Memory B cell (primary cell): ENCODE measurements at places on chromosomes 3 and 15.

- no peaks in the 10 kb centered on the region for H3K27me3 ChIP-seq
- no peak for DNase-seq
- no peak overlapping the region for H3K27ac ChIP-seq
- H3K4me3 ChIP-seq = no peak overlapping the region
- peaks cover 32% of the 10 kb centered on the region for H3K4me1 ChIP-seq
Observed at GRCh38 chr3:4614070-4614469, 120.9 kb downstream of the ITPR1 start.

DNA sequence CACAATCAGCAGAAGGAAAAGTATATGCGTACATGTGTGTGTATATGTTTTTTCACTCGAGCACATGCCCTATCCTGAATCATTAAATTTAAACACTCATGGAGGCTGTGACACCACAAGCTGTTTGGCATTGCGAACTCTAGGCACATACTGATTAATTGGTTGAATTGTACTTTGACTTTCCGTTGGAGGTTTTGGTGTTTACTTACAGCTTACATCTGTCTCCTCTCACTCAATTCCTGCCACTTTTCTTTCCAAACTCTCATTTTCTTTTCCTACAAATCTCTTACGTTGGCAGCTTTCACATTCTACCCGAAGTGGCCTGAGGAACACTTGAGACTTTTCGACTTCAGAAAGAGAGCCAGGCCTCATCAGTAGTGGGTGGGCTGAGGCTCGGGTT lies 434.1 kb upstream of the SEMA6D start:
- H3K36me3 ChIP-seq = no peaks in the 10 kb centered on the region
- H3K27ac ChIP-seq = no peak overlapping the region
- H3K4me1 ChIP-seq = no peaks in the 10 kb centered on the region

DNA sequence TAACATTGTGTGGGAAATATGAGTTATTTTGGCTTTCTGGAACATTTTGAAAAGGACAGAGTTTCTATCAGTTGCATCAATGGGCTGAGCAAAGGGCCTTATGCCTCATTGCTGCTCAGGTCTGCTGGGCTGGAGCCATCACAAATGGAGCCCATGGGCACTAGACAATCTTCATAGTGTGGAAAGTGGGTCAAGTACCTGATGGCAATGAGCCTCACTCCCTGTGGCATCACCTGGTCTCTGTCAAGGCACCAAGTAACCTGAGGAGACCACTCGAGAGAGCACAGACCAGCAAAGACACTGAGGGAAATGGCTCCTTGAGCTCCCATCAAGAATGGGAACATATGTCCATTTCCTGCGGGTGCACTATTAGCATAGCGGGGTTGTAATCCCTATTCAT lies 96.7 kb upstream of the PPP2R3A start:
- no peak for DNase-seq
- no peak overlapping the region for H3K4me3 ChIP-seq
- no peaks in the 10 kb centered on the region for H3K4me1 ChIP-seq
- H3K27ac ChIP-seq = no peak overlapping the region

- H3K27ac ChIP-seq = peak overlapping the region; percentile 75
- DNase-seq = no peak
- H3K4me3 ChIP-seq = peak overlapping the region; percentile 24
- no peaks in the 10 kb centered on the region for H3K27me3 ChIP-seq
- H3K36me3 ChIP-seq = peaks cover 16% of the 10 kb centered on the region
Observed at GRCh38 chr15:31222773-31223341, 103.8 kb upstream of the KLF13 start.

DNA sequence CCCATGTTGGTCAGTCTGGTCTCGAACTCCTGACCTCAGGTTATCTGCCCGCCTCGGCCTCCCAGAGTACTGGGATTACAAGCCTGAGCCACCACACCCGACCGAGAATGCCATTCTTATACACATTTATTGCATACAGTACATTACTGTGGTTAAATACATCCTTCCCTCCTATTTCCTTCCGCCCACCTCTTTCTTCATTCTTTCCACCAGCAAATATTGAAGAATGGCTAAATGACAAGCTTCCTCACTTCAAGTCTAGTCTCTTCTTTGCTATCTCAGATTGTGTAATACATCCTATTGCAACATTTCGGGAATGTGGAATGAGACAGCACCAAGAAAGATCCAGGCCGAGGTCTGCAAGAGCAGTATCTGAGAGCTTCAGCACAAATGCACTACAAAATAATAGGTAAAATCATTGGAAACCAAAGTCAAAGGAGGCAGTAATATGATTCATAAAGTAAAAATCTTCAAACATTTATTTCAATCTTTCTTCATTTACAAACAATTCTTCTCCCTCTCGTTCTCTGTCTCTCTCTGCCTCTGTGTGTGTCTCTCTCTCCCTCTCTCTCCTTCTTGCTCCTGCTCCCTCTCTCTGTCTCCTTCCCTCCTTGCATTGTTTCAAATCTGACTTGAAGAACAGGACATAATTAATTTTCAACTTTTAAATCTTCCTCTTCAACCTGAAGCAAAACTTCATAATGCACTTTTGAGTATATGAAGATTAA lies 94.7 kb upstream of the TGFBR2 start:
- no peak overlapping the region for H3K4me3 ChIP-seq
- H3K36me3 ChIP-seq = no peaks in the 10 kb centered on the region
- DNase-seq = no peak

GRCh38 chr15:100129677-100130076 lies 212.1 kb downstream of the ADAMTS17 start:
- H3K4me1 ChIP-seq = no peaks in the 10 kb centered on the region
- no peak overlapping the region for H3K4me3 ChIP-seq

GRCh38 chr3:47863391-47864128 lies 60.6 kb downstream of the DHX30 start:
- peaks cover 17% of the 10 kb centered on the region for H3K36me3 ChIP-seq
- no peaks in the 10 kb centered on the region for H3K27me3 ChIP-seq
- H3K27ac ChIP-seq = peak overlapping the region; percentile 55
- no peak for DNase-seq
